A172 (cell line): ENCODE measurements at places on chromosomes 5 and 9. TPM values are rescaled to one million over a fixed set of nuclear protein-coding genes. Genes with fewer than 3 reads are reported as not detected.
A peak's percentile ranks its signal among the peaks of the same experiment; 100 is the strongest.

The C9orf50 gene
- not detected in 2 replicates for total RNA-seq

The FNBP1 gene
- total RNA-seq: 22.7 and 28.4 TPM in 2 replicates

The PGM5 gene
- not detected in 2 replicates for total RNA-seq

GRCh38 chr5:97931829-97932228 lies 748.8 kb upstream of the RIOK2 start:
- DNase-seq: no peak

DNA sequence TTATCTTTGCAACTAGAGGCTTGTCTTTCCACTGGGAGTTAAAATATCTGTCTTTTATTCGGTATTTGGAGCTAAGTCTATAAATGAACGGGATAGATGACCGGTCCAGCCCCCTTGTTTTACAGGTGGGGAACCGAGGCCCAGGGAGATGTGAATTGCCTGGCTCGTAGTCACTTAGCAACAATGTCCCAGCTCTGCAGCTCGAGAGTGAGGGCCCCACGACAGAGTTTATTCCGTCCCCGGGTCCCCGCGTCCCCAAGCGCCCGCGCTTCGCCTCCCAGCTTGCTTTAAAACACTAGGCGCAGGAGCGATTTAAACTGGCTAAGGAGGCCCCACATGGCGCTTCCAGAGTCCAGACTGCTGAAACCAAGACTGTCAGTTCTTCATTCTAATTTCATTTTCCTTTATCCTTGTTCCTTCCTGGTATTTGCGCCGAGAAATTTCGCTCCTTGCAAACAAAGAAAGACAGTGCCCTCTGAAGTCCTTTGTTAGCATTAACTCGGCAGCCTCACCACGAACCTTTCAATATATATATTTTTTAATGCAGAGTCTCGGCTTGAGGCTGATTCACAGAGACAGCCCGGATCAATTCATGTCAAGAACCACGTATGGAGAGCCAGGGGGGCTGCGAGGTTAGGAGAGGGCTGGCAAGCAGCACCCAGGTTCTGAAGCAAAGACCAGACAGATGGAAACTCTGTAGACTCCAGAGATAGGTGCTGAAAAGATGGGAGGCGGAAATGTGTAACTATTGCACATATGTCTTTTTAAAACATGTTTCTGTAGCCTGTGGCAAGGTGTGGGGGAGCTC lies 1.4 kb upstream of the ENC1 start:
- DNase-seq: peak; percentile 74

- peak; percentile 41 for DNase-seq
Observed at GRCh38 chr5:44774279-44774880, 34.4 kb upstream of the MRPS30 start.

GRCh38 chr9:75878488-75878860 lies 12.0 kb upstream of the PCSK5 start:
- DNase-seq: no peak
